Nephron progenitor cell (in vitro differentiated cells): ENCODE measurements at places on chromosomes 6 and 20.

DNA sequence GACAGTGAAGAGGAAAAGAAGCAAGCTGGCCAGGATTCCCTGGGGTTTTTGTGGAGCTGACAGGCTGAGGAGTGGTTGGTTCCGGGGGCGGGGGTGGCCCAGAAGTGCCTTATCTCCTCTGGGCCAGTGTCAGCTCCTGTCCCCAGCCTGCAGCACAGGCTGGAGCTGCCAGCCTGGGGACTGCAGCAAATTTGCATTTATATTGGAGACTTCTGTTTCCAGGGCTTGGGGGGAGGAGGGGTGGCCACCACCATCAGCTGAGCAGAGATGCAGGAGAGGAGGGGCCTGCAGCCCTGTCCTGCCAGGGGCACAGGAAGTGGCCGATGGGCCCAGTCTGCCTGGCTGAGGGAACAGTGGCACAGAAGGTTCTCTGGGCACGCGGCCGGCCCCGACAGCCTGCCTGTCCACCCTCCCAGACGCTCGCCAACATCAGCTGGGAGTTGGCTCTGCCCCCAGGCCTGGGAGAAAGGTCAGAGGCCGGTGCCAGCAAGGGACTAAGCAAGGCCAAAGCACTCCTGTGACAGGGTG is 24.3 kb upstream of the SCRT2 start:
- no peak for DNase-seq

GRCh38 chr6:156016186-156016976 is 560.7 kb upstream of the NOX3 start:
- no peak for DNase-seq

DNA sequence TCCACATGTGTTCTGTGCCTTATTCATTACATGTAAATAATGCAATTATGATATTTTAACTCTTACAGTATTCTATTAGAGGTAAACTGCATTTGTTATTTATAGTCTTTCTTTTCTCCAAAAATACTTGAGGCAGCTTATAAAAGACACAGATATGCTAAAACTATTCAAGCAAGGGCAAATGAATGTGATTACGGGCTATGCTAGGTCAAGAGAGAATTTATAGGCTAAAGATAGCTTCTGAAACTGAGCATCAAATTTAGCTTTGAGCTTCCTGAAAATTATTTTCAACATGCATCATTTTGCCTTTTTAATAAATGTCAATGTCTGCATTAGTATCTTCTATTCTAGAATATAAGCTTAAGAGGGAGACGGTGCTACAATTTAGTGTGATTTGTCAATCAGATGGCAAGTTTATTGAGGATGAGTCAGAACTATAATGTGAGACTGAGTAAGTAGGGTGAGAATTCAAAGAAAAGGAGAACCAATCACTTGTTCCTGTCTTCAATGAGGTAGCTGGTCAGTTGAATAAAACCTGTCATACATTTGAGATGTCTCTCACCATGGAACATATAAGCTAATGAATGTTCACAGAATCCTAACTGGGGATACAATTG is 669.4 kb upstream of the CITED2 start:
- no peak for DNase-seq

- no peak for DNase-seq
Observed at GRCh38 chr20:46142124-46142523, 24.0 kb downstream of the CD40 start.

GRCh38 chr20:1524004-1524403 is 32.8 kb upstream of the SIRPB2 start:
- DNase-seq: no peak

- no peak for DNase-seq
Observed at GRCh38 chr6:122803171-122803661, 14.2 kb downstream of the SMPDL3A start.

GRCh38 chr20:20083807-20084206 is 31.5 kb downstream of the CFAP61 start:
- no peak for DNase-seq

DNA sequence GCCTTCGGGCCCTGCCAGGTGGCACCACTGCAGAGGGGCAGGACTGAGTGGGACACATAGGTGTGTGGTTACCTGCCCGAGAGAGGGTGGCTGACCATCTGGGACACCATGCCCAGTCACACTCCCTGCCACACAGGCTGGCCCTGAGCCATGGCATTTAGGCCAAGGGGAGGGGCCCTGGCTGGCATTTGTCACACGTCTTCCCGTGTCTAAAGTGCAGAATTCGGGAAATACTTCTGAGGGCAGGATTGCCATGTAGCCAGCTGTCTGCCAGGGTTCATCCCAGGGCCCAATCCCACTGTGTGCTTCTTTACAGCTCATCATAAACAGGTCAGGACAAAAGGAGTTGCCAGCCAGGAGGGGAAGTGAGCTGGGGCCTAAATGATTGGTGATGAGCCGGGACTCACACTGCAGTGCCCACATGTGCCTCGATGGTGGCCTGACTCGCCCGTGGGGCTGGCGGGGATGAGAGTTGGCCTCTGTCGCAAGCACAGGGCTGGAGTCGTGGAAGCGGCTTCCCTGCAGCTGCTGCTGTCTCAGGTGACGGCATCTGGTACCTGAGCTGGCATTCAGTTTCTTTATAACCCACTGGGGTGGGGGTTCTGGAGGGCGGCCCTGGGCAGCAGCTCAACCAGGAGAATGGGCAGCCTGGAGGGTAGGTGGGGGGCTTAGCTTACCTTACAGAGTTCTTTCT is 5.9 kb upstream of the UNC93A start:
- no peak for DNase-seq

- no peak for DNase-seq
Observed at GRCh38 chr6:20757761-20758160, 223.5 kb downstream of the CDKAL1 start.

- DNase-seq: no peak
Observed at GRCh38 chr6:56685994-56686393, 43.3 kb upstream of the DST start.
